Central memory CD8-positive, alpha-beta T cell (primary cell): ENCODE measurements at places on chromosomes 12 and 14.

- DNase-seq: peak; percentile 76
These were observed 3.4 kb upstream of the NXPH4 start for GRCh38 chr12:57213058-57213715.

DNA sequence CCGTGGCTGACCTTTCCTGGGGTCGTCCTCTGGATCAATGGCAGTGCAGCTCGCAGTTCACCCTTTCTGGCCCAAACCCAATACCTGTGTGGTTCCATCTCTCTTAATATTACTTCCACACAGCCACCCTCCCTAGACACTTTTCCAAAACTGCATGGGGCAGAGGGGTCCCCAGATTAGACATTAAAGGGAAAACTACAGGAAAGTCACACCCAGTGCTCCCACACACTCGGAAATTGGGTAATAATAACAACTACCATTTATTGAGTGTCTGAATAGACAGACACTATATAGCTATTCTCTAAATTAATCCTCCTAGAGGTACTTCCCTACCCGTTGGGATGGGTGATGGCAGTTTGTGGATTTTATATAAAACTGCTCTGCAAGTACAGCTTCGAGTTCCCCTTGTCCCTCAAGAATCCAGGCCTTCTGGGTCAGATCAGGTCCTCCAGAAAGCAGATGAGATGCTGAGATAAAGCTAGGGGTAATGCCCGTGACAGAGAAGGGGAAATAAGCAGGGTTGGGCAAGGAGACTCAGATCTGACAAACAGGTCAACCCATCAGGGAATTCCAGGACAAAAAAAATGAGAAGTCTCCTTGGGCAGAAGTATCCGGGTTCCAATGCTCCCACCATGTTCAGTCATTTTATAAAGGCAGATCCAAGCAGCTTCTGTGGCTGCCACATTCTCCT is 795 bp upstream of the PXN start:
- no peak for DNase-seq

DNA sequence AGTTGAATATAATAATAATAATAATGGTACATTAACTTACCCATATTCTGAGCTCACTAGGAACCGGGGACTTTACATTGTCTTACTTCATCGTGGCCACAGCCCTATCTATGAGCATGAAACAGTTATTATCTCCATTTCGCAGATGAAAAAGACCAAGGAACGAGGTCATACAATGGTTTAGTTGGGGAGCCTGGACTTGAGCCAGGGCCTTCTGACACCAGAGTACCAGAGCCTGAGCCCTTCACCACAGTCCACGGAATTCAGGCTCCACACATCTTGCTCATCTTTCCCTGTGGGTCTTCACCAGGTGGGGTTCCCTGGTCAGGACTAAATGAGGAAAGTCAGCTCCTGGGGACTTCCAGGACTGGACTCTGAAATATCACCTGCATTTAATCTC is 31.3 kb upstream of the CMKLR1 start:
- DNase-seq: no peak

- DNase-seq: no peak
These were observed 28.8 kb downstream of the YEATS4 start for GRCh38 chr12:69388371-69388770.

- DNase-seq: no peak
These were observed 2.0 kb downstream of the AQP6 start for GRCh38 chr12:49974677-49975317.

DNA sequence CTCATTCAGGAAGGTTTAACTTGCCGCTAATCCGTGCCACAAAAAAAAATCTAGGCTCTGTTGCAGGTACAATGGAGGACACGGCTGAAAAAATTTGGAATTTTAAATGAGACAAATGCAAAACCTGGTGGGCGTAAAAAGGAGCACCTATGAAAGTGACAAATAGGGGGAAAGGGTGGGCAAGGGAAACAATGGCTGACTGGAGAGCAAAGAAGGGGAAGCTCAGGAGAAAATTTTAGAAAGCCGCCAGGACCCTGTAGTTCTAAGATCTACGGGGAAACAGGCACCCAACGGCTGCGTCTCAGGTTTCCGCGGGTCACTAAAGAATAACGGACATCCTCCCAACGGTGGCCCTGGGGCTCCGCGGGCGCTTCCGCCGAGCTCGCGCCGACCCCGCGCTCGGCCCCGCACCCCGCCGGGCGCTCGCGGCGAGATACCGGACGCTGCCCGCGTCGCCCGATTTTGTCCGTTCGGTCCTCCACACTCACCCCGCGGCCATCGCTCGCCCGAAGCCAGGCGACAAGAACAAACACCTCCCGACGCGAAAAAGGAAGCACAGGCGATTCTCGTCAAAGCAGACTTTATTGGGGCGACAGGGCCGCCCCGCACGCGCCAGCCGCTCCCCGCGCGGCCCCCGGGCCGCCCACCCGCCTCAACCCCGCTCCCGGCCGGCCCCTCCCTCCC is 1.1 kb upstream of the YY1 start:
- DNase-seq: peak; percentile 29

GRCh38 chr12:65608319-65608916 is 215.9 kb upstream of the HMGA2 start:
- DNase-seq: no peak

- no peak for DNase-seq
These were observed 12.1 kb downstream of the CSRP2 start for GRCh38 chr12:76866726-76867125.

- DNase-seq: no peak
These were observed 33.3 kb downstream of the TULP3 start for GRCh38 chr12:2924019-2924418.

GRCh38 chr12:97283297-97283696 is 179.3 kb upstream of the RMST start:
- DNase-seq: no peak

GRCh38 chr12:48771588-48772112 is 17.2 kb downstream of the ADCY6 start:
- no peak for DNase-seq

- no peak for DNase-seq
These were observed 103.7 kb upstream of the NUDT4 start for GRCh38 chr12:93273834-93274564.

- no peak for DNase-seq
These were observed 24.6 kb downstream of the RFLNA start for GRCh38 chr12:124319368-124320050.

DNA sequence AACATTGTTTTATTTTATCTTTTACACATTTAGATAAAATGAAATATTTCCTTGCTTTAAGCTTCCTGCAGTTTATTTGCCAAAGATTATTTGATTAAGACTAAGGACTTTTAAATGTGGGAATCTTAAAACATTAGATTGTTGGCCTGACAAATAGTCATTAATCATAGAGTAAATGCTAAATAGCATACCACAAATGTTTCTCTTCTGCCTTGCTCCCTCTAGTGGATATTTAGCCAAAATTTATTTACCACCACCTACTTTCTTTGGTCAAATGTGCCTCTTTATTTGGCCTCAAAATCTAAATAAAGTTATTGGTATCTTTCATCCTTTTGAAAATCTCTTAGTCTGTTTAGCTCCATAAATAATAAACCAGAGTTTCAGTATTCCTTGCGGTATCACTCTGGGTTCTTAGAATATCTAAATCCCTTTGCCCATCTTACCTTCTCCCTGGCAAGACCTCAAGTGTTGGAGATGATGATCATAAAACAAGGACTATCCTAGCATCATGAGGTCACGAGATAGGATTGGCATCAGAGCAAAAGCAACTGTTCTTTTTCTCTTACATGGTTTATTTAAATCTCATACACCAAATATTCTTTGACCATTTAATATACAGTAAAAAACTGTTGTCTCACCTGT is 150.6 kb upstream of the AEBP2 start:
- no peak for DNase-seq

- no peak for DNase-seq
These were observed 40.2 kb downstream of the RIC8B start for GRCh38 chr12:106814714-106815113.

DNA sequence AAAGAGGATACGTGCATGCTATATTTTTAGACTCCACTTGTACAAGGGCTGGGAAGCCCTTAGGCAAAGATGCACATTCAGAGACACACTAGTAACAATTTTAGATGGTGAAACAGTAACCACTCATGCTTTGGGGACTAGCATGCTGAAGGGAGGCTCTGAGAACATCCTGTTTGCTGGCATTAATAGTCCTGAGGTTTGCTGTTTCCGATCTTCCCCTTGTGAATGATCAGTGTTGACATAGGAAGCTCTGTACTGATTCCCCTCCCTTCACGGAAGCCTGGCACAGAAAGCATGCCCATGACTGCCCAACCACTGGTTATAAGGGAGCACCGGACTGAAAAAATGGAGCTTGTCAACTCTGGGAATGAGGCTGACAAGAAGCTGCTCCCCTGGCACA is 164.6 kb downstream of the GCH1 start:
- DNase-seq: no peak

DNA sequence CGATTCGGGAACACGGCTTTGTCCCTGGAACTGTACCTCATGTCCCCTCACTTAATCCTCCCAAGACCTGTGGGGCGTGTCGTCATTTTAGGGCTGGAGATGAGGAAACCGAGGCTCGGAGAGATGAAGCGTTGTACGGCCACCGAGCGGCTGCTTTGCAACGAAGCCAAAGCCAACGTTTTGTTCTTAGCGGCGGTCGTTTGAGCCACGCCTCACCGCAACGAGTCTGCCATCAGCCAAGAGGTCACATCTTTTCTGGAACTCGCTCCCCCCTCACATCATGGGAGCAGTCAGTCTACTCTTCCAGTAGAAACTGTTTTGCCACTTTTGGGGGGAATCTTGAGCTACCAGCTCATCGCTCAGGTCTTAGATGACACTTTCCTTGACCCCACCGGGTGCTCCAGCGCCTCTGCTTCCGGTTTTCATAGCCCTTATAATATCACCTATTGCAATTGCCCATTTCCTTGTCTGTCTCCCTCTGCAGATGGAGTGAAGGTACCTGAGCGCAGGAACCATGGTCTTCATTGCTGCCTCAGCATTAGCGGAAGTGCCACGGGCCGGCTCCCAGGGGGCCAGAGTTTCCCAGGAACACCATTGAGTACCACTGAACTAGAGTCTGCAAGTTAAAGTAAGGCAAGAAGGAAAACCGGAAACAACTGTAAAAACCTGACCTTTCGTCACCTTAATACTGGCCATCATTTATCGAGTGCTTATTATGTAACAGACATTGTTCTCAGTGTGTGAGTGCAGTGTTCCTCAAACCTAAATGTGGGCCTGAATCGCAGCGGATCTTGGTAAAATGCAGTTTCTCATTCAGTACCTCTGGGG is 19.6 kb downstream of the NINJ2 start:
- no peak for DNase-seq

DNA sequence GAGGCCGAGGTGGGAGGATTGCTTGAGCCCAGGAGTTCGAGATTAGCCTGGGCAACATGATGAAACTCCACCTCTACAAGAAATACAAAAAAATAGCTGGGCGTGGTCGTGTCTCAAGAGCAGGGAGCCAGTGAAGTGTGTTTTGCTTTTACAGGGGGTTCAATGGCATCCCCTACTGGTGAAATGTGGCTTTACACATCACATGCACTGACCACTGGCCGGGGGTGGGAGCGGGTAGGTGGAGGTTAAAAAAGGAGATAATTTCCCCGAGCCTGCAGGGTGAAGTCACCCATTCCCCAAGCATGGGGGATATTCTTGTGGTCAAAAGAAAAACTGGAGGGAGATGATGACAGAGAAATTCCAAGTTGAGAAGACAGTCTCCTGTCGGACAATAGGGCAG is 63.6 kb upstream of the PWP1 start:
- no peak for DNase-seq

GRCh38 chr14:66572826-66573225 is 64.9 kb downstream of the GPHN start:
- DNase-seq: no peak

DNA sequence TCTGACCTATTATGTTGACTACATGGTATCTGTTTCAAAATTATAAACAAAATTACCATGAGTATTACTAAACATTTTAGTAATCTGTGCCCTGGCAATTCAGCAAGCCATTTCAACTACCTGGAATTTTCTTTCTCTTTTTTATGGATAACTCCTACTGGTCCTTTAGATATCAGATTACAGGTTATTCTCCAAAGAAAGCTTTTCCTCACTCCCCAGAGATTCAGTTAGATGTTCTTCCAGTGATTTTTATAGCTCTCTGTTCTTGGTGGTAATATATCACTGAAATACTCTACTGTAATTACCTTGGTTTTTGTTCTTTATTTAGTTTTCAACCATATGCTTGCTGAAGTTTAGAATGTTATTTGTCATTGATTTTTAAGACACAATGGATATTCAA is 930.2 kb upstream of the FOXG1 start:
- DNase-seq: no peak

DNA sequence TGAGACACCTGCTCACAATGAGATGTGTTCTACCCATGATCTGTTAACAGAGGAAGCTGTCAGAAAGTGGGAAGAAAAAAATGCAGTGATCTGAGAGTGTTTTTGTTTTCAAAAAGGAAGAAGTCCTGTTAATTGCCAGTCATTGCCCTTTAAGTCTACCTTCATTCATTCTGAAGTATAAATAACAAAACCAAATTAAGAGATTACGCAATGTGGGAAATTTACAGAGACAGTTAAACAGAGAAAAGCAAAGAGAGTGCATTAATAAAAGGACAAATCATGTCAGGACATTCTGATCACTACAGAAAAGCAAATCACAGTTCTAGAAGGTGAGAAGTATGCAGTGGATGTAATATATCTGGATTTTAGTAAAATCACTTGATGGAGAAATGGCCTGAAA is 154.2 kb downstream of the NRXN3 start:
- DNase-seq: no peak
